ENCODE measurements at places on chromosomes 12 and 14. TPM values are rescaled to one million over a fixed set of nuclear protein-coding genes. Genes with fewer than 3 reads are reported as not detected.

DNA sequence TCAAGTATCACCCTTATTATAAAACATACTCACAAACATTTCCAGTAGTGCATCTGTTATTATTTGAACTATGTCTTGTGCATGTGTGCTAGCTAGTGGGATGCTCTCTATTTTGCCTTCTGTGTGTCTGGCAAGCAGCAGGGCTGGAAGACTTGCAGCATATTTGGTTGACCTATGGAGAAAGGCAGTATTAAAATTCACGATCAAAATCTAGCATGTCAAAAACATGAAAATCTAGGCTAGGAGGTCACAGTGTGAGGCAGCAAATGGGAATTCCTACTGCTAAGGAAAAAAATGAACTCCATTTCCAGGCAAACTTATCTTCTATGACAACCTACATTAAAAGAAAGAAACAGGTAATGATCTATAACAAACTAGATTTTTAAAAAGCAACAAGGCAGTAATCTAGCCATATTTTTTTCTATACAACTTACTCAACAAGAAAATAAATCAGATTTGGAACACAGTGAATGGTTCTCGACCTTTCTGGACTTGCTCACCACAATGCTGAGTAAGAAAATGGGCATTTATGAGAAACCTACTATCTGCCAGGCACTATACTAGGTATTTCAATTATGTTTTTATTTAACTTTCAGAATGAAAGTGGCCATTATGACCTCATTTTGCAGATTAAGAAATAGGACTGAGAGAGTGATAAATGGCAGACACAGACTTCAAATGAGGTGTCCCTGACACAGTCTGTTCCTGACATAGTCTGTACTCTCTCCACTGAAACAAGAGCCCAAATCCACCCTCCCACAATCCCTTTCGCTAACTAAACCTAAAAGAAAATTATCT lies 96.8 kb downstream of the TXNDC16 start:
- no peak for DNase-seq

- peak; percentile 87 for DNase-seq
Observed at GRCh38 chr12:31765931-31766330, 37.1 kb upstream of the AMN1 start.

Gene DIP2B
- polyA plus RNA-seq = 6.5 TPM

Gene MUCL1
- not detected for polyA plus RNA-seq

Gene NOS1
- polyA plus RNA-seq = not detected

GRCh38 chr14:51859131-51859530 lies 1.3 kb upstream of the GNG2 start:
- peak; percentile 74 for DNase-seq

DNA sequence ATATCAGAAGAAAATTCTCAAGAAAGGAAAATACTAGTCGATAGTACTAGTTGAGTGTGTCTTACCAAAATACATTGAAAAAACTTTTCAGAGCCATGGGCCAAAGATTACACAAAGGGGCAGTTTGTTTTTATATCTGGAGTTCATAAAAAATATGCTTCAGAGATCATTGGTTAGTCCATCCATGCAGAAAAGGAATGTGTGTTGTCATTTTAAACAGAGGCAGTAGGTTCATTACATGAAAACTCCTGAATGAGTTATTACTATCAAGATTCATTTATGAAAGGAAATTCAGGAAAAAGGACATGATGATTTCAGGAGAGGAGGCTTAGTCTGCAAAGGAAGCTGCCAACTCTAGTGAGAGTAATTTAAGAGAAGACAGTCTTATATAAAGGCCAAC lies 354.8 kb downstream of the AEBP2 start:
- DNase-seq = no peak

Gene ARID2
- 8.0 TPM for polyA plus RNA-seq

DNA sequence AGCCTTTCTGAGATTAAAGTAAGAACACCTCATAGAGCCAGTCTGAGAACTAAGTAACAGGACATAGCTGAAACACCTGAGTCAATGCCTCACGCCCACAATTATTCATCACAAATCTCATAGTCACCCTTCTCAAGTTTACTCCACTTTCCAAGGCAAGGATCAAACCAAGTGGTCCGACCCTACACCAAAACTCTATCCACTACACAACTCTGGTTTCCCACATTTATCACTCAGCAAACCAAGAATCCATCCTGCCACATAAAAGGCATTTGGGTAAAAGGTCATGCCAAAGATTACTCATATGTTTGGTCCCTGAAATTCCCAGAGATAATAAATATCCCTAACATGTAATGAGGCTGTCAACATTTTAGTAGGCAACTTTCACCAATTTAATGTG lies 144.1 kb downstream of the RPAP3 start:
- no peak for DNase-seq

Gene IFNG-AS1
- polyA plus RNA-seq = not detected

Gene SSTR1
- polyA plus RNA-seq = not detected

DNA sequence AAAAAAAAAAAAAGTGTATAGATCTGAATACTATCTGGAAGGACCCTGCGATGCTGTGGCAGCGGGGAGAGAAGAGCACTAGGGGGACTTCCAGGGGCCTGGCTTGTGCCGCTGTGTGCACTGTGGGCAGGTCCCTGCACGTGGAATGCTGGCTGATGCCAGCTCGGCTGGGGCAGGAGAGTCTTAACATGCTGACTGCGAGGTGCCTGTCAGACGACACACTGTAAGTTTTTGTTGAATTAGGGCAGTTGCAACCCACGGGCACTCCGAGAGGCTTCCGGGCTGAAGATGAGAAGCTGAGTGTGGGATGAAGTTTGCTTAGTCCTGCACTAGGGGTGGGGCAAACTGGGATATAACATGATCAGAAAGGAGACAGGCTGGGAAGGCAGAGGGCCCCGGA lies 10.7 kb downstream of the GLT1D1 start:
- DNase-seq = no peak

Gene TAS2R31
- polyA plus RNA-seq = 0.29 TPM

DNA sequence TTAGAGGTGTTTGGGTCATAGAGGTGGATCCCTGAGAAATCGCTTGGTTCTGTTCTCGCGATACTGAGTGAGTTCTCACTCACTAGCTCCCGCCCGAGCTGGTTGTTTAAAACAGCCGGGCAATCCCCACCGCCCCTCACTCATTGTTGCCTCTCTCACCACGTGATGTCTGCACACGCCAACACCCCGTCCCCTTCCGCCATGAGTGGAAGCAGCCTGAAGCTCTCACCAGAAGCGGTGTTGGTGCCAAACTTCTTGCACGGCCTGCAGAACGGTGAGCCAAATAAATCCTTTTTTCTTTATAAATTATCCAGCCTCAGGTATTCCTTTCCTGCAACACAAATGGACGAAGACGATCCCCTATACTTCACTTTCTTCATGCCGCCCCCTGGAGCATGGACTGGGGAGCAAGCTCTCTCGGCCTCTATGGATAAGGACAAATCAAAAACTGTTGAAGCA lies 45.4 kb upstream of the CCND2 start:
- no peak for DNase-seq

GRCh38 chr14:91253795-91254323 lies 9.4 kb upstream of the GPR68 start:
- no peak for DNase-seq

Gene PLEKHG7
- polyA plus RNA-seq = not detected

DNA sequence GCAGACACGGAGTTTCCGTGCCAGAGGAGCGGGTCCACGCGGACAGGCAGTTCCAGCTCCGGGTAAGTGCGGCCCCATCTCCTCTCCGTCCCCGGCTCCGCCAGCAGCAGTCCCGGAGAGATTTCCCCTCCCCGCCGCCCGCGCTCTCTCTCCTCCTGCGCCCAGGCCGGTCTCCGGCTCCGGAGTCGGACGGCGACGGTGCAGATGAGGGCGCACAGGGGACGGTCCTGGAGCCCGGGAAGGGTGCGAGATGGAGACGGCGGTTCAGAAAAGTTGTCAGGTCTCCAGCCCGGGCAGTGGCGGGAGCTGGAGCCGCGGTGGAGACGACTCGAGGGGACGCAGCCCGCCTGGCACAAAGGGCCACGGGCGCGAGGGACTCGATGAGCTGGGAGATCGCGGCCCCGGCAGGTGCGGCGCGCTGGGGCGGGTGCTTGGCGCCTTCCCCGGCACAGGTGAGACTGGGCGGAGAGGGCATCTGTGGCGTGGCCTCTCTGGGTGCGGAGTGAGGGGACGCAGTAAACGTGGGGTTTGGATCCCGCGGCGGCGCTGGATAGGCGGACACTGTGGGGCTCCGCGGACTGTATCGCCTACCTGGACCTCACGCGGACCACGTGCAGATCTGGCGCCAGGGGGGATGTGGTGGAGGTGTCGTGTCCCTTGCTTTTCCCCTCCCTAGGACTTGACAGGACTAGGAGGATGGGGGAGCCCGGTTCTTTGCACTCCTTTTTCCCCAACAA lies 1540.3 kb upstream of the TMEM132C start:
- no peak for DNase-seq

GRCh38 chr14:93591506-93591905 lies 160.8 kb downstream of the UNC79 start:
- no peak for DNase-seq

Data from CD14-positive monocyte (primary cell).